CD4-positive, alpha-beta T cell treated with Interleukin-10 for 1 hour (primary cell): ENCODE measurements at places on chromosomes 16 and 17.

DNA sequence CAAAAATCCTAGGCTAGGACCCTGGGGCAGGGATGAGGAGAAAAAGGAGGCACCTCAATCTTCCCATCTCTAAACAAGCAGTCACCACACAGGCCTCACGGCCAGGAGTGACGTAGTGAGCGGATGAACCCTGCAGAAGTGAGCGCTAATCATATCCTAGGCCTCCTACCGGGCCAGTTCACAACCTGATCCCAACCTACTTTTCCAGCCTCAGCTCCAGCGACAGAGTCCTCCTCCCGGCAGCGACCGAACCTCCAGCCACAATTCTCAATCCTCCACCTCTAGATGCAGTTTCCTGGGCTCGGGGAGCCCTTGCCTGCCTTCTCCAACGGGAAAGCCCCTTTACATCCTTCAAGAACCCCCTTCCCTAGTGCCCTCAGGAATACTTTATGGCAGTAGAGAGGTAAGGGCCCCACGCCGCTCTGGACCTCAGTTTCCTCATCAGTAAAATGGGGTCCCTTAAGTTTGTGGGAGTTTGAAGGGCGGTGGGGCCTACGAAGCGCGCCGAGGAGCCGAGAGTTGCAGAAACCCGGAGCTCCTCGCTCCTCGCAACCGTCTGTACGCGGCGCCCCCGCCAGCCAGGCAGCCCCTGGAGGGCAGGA lies 1.4 kb downstream of the ZNF668 start:
- DNase-seq: peak; percentile 37

DNA sequence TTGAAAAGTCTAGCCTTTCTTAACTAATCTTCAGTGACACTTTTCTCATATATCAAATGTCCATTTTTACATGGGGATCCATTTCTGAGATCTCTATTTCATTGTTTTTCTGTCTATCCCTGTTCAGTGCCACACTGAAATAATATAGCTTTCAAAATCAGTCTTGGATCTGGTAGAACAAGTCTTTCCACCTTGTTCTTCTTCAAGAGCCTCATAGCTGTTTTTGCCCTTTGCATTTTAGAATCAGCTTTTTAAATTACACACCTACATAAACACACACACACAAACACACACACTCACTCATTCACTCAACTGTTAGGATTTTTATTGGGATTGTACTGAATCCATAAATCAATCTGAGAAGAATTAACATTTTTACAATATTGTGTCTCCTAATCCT lies 19.2 kb downstream of the GSDMB start:
- DNase-seq: no peak

DNA sequence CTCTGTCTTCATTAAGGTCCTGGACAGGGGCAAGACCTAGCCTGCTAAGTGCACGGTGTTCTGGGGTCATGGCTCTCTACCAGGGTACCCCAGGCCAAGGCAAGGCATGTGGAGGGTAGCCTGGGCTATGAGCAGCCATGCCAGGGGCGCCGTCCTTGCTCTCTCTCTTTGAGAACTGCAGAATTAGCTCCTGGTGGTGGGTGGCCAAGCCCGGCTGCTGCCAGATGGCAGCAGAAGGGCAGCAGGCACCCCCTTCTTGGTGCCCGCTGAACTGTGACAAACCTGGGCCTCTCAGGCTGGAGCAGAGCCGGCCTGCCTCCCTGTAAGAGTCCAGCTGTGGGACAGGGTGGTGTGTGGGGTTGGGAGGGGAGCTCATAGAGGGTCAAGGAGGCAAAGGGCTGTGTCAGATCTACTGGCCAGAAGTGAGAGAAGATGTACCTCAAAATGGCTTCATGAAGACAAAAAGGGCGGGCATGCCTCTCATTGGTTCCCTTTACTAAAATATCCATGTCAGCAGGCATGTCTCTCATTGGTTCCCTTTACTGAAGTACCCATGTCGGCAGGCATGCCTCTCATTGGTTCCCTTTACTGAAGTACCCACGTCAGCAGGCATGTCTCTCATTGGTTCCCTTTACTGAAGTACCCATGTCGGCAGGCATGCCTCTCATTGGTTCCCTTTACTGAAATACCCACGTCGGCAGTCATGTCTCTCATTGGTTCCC lies 81.7 kb upstream of the SDK2 start:
- DNase-seq: no peak

DNA sequence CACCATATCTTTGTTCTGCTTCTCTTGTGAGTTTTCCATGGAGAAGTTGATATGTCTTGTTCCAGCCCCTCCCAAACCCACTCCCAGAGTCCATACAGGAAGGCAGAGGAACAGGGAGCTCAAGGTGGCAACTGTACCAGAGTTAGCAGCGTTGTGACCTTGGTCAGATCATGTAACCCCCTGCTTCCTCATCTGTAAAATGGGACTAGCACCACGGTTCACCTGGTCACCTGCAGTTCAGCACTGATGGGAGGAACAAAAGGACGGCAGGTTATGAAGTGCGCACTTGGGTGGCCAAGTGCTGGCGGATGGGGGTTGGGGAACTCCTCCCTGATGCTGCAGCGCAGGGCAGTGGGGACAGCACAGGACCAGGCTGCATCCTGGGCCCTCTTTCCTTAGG lies 7.7 kb upstream of the NEUROD2 start:
- DNase-seq: no peak

GRCh38 chr17:13996276-13996675 lies 73.0 kb upstream of the COX10 start:
- no peak for DNase-seq

DNA sequence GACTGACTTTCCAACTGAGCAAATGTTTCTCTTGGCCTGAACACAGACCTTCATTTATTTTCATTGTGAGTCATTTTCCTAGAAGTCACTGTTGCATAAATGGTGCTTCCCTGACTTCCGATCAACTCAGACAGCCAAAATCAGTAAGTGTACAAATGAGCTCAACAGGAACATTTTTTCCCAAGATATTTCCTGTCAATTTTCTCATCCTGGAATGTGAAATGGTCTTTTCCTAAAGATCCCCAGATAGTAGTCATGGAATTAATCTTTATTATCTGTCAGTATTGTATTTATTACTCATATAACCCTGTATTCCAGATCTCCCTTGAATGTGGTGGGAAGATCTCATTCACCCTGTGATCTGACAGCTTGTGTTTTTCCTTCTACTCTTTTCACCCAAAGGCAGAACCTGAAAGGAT lies 360.3 kb upstream of the KIF2B start:
- DNase-seq: no peak

- DNase-seq: no peak
These were observed 280.3 kb upstream of the FOXF1 start for GRCh38 chr16:86229866-86230656.

GRCh38 chr17:79065105-79065670 lies 9.4 kb upstream of the ENGASE start:
- DNase-seq: peak; percentile 75

DNA sequence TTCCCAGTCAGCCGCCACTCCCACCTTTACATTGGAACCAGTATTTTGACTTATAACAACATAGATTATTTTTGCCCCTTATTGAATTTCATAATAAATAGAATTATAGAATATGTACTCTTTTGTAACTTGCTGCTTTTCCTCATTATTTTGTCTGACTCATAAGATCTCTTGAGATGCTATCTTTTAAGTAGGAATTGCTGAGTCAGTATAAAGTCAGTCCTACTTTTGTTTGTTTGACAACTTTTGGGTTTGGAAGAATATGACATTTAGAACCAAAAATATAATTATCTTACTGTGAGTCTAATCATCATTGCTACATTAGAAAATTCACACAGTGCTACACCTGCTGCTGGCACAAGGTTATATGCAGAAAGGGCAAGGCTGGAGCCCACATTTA lies 69.7 kb downstream of the STXBP4 start:
- no peak for DNase-seq

DNA sequence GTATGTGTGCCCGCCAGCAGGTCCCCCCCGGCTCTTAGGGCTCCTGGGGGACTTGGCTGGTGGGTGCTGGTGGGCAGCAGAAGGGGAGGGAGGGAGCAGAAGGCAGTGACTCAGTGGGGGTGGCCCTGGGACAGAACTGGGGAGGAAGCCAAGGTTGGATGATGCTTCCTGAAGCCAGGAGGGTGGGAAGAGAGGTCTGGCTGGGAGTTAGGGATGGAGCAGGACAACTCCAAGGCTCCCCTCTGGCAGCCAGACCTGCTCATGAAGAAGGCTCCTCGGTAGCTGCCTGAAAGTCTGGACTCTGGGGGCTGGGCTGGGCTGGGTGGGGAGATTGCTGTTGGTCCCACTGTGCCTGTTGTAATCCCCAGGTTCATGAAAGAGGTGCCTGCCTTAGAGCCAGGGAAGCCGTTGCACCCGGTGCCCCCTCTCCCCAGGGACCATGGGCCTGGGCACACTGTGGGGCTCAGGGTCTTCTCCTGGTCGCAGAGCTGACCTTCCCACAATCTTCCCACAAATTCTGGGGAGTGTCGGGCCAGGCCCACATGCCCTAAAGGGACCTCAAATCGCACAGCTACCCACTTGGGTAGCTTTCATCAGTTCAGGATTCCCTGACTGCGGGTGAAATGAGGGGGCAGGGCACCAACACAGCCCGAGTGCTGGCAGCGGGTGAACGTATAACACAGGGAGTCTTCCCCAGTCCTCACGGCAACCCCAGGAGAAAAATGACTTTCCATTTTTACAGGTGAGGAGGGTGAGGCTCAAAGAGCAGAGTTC lies 1.1 kb upstream of the PLEKHG4 start:
- DNase-seq: no peak

DNA sequence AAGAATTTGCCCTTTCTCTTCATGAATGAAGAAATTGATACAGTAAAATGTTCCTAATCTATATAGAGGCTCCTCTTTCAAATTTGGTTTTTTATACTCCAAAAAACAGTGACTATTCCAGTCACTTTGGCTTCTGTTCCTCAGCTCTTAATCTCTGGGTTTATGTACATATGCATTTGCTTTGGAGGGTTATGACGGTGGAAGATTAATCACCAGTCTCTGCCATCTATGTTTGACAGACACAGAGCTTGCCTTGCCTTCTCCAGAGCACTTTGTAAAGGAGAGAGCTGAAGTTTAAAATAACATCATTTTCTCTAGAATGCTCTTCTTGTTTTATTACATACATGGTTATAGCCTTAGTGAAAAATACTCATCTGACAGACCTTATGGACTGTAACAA lies 99.3 kb downstream of the NLK start:
- DNase-seq: no peak

DNA sequence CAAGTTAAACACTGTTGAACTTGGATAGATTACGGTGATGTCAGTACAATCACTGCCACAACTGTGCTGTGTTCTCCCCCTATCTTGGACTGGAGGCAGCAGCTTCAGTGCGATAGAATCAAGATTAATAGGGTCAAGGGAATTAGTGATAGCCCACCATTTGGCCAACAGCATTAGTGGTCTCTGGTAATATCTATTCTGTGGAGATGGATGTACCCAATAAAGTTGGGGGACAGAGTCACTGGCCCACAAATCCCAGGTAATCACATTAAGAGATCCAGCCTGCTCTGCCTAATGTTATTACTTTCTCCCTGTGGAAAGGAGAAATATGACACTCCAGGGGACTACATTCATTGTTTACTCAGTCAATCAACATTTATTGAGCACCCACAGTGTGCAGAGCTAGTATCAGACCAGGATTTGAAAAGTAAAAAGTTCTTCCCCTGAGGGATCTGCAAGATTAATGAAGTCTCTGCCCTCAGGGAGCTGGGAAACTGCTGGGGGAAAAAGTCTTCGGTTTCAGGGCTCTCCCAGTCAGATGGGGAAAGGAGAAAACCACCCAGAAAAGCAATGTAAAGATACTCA lies 23.6 kb upstream of the ATP5MC1 start:
- no peak for DNase-seq

GRCh38 chr16:66412182-66412581 lies 14.9 kb upstream of the BEAN1 start:
- no peak for DNase-seq

GRCh38 chr16:70700101-70701020 lies 14.5 kb upstream of the MTSS2 start:
- DNase-seq: no peak
